Daoy (cell line): ENCODE measurements at places on chromosomes 16 and 17.

DNA sequence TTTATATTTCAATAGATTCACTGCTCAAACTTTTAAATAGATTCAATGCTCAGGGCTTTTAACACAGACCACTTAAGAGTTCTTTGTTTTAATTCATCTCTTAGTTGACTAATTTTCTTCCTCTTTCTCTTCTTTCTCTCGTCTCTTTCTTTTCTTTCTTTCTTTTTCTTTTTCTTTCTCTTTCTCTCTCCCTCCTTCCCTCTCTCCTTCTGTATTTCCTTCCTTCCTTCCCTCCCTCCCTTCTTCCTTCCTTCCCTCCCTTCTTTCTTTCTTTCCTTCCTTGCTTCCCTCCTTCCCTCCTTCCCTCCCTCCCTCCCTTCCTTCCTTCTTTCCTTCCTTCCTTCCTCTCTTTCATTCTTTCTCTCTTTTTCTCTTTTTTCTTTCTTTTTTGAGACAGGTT, 104.4 kb downstream of the LYRM1 start:
- DNase-seq, result no peak

DNA sequence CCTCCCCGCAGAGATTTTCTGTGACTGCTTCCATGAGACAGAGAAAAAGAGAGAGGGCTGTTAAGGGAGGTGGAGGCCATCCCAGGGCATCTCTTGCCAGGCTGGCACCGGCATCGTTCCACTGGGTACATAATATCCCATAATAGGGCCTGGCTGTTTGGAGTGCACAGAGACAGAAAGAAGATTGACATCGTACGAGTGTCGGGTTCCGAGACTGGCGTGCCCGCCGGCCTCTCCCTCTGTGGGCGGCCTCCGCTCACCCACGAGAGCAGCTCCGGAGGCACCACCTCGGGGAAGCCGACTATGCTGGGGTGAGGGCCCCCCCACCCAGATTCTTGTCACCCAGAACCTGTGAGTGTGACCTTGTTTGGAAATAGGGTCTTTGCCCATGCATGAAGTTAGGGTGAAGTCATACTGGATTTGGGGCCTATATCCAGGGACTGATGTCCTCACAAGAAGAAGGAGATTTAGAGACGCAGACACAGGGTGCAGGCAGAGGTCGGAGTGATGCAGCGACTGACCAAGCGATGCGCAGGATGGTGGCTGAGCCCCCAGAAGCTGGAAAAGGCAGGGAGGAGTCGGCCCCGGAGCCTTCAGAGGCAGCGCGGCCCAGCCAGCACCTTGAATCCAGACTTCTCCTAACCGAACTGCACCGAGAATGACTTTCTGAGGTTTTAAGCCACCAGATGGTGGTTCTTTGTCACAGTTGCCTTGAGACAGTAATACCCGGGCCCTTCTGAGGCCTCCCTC, 101.8 kb upstream of the CIBAR2 start:
- no peak for DNase-seq

DNA sequence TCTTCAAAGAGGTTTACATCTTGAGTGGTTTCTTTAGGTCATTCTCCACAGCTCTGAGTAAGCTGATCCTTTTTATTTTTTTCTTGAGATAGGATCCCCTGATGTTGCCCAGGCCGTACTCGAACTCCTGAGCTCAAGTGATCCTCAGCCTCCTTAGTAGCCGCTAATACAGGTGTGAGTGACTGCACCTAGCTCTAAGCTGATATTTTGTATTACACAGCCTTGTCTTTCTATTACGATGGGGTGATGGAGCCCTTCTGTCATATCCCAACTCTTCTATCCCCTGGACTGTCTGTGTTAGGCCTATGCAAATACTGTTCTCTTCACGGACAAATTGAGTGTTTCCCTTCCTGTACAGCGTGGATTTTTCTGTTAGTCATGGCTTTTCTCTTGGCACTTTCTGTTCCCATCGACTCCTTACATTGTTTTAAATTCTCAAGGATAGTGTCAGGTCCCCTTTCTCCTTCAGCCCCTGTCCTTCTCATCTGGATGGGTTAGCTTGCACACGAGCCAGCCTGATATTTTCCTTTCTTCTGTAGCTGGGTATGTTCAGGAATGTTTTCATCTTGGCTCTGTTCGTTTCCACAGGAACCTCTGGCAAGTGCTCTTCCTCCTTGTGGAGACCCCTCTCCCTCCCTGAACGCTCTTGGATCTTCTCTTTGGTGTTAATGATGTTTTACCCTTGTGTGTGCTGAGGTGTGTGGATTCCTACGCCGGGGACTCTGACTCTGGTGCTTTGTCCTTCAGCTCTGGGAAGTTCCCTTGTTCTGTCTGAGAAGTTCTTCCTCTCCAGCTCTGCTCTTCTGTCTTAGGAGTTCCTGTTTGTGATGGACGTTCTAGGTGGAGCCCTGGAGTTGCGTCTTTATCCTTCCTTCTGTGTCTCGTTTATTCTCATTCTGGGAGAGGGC, 2.3 kb downstream of the BANP start:
- DNase-seq, result no peak

DNA sequence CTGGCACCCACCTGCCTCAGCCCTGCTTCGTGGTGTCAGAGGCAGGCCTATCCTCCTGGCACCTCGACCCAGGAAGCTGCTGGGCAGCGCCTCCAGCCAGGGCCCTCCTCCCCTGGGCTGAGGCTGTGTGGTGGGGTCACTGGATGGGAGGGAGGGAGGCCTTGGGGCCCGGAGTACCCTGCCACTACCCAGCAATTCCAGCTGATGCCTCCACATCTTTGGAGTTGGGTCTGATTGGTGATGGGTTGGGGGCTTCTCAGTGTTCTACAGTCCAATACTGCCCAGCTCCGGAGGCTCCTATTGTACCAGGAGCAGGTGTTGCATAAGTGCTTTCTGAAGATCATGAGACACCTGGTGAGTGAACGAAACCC, 48.0 kb downstream of the USP22 start:
- DNase-seq, result no peak

DNA sequence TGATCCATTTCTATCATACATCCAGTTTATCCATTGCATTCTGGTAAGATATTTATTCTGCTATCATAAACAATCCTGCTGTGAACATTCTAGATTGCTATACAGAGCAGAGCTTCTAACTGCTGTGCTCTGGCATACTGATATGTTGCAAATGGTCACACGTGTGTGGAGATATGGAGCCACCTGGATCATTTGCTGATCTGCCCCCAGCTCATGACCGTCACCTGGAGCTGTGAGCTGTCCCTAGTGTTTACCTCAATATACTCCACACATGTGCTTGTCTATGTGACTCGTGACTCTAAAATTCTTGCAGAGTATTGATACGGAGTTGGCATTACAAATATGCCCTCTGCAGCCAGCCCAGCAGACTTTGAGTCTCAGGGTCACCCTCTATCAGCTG, 164.5 kb upstream of the ZFHX3 start:
- DNase-seq, result no peak
